ENCODE measurements at places on chromosomes 6 and 20. TPM values are rescaled to one million over a fixed set of nuclear protein-coding genes. Genes with fewer than 3 reads are reported as not detected.

SPTLC3 gene
- total RNA-seq = 34.7 TPM

IL17F gene
- total RNA-seq = not detected

ULBP1 gene
- 5.4 TPM for total RNA-seq

BPI gene
- not detected for total RNA-seq

KCNK16 gene
- not detected for total RNA-seq

KIAA1755 gene
- total RNA-seq = 0.19 TPM

DNAH8 gene
- not detected for total RNA-seq

NFATC2 gene
- total RNA-seq = 20.8 TPM

TAB2 gene
- total RNA-seq = 43.7 TPM

GFOD1 gene
- 0.65 TPM for total RNA-seq

BPIFA1 gene
- total RNA-seq = not detected

GSTA4 gene
- 30.3 TPM for total RNA-seq

BTBD3 gene
- 44.1 TPM for total RNA-seq

WFDC5 gene
- total RNA-seq = not detected

MARCKS gene
- total RNA-seq = 153 TPM

STMND1 gene
- total RNA-seq = not detected

TBC1D22B gene
- 11.8 TPM for total RNA-seq

HLA-DOA gene
- total RNA-seq = not detected

NELFE gene
- total RNA-seq = 82.0 TPM

SCGN gene
- total RNA-seq = 11.7 TPM

GSTA2 gene
- 65.4 TPM for total RNA-seq

MCHR2 gene
- not detected for total RNA-seq

CST2 gene
- total RNA-seq = not detected

SOX4 gene
- total RNA-seq = 77.3 TPM

TNF gene
- not detected for total RNA-seq

ULBP3 gene
- total RNA-seq = 8.1 TPM

DEFB132 gene
- not detected for total RNA-seq

SLC4A11 gene
- 8.6 TPM for total RNA-seq

CCN2 gene
- 13.8 TPM for total RNA-seq

RPS6KA2 gene
- total RNA-seq = 5.6 TPM

COL12A1 gene
- 61.8 TPM for total RNA-seq

TUBB2B gene
- 150 TPM for total RNA-seq

CLVS2 gene
- not detected for total RNA-seq

DPPA5 gene
- total RNA-seq = not detected

MYLK2 gene
- total RNA-seq = 0.77 TPM

PRSS35 gene
- total RNA-seq = 72.0 TPM

NUS1 gene
- total RNA-seq = 38.9 TPM

CCN5 gene
- total RNA-seq = not detected

EPPIN gene
- total RNA-seq = not detected

FAM110A gene
- total RNA-seq = 18.4 TPM

VGLL2 gene
- not detected for total RNA-seq

OPRM1 gene
- total RNA-seq = not detected

PRICKLE4 gene
- 2.8 TPM for total RNA-seq

CALHM5 gene
- 1.3 TPM for total RNA-seq

TAP2 gene
- 11.9 TPM for total RNA-seq

Data from Caco-2 (cell line).